ENCODE measurements at places on chromosomes 3 and 15.

GRCh38 chr3:2976796-2977195, 133.4 kb downstream of the IL5RA start:
- no peak for DNase-seq

DNA sequence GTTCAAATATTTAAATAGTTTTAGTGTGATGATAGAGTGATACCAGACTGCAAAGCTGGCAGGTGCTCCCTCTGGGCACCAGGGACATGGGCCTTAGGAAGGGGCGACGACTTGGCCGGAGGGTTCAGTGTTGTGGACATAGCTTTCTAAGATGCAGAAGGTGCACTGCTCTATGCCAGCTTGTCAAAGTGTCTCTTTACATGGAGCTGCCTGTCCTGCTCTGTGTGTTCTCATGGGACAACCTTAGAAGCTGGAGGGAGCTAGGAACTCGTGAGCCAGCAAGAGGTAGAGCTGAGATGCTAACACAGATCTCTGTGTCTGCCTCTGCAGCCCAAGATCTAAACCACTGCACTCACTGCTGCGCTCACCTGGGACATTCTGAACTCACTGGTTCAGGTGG, 77.8 kb downstream of the SENP2 start:
- DNase-seq = no peak

DNA sequence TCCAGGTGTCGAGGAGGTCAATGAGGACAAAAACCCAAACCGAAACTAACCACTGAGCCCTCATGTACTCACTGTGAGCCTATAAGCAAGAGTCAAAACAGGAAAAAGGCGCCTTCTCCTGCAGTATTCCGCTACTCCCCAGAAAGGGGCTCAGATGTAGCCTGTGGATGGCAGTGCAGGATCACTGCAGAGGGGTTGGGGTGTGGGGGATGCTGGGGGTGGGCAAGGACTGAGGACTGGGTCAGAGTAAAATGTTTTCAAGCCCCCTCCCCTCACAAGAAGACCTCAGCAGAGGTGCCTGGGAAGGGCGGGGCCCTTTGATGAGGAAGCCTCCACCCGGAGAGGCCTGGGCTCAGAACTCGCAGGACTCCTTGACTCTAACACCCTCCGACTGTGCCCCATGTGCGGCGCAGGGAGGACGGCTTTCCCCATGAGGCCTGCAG, 170.1 kb downstream of the OSBPL10 start:
- no peak for DNase-seq

GRCh38 chr15:75200765-75201615, 692 bp upstream of the C15orf39 start:
- no peak for DNase-seq

- DNase-seq = no peak
Measured at GRCh38 chr15:38115121-38115520, 137.5 kb upstream of the SPRED1 start.

- no peak for DNase-seq
Measured at GRCh38 chr15:43928152-43928551, 101.3 kb downstream of the WDR76 start.

- no peak for DNase-seq
Measured at GRCh38 chr3:34793057-34793456, 846.3 kb upstream of the ARPP21 start.

DNA sequence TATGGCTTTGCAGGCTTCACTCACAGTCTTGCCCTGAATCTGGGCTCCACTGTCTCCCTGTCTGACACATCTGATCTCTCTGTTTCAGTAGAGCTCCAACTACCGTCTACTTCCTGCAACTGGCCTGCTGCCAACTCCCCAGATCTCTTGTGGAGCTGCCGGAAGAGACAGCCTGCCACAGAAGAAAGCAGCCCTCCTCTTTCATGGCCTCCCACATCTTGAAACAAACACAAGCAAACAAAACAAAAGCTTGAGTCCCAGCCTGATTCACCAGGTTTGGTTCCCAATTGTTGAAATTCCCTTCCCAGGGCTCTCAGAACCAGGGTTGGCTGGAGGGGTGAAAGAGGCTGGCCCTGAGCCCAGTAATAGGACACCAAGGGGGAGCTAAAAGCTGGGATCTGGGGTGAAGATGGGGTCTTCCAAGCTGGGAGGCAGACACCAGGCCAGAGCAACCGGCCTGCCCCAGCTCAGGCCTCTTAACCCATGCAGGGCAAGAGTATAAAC, 55.3 kb upstream of the CA12 start:
- peak; percentile 88 for DNase-seq

DNA sequence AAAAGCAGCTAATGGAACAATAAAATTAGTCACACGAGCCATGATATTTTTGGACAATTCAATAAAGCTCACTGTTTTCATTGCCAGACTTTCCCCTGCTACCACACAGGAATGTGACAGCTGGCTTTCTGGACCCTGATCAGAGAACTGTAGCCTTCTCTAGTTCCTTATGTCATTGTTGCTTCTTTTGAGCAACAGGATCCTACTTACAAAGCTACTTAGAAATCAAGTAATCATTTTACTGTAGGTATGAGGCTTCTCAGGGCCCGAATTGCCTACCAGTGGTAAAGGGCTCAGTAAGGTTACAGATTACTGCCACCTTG, 94.3 kb upstream of the AADACL2 start:
- no peak for DNase-seq

- DNase-seq = no peak
Measured at GRCh38 chr3:64462203-64462602, 225.6 kb downstream of the ADAMTS9 start.

GRCh38 chr3:156236556-156237260, 116.3 kb downstream of the KCNAB1 start:
- DNase-seq = no peak

GRCh38 chr15:59616379-59616778, 4.8 kb downstream of the GCNT3 start:
- DNase-seq = no peak

DNA sequence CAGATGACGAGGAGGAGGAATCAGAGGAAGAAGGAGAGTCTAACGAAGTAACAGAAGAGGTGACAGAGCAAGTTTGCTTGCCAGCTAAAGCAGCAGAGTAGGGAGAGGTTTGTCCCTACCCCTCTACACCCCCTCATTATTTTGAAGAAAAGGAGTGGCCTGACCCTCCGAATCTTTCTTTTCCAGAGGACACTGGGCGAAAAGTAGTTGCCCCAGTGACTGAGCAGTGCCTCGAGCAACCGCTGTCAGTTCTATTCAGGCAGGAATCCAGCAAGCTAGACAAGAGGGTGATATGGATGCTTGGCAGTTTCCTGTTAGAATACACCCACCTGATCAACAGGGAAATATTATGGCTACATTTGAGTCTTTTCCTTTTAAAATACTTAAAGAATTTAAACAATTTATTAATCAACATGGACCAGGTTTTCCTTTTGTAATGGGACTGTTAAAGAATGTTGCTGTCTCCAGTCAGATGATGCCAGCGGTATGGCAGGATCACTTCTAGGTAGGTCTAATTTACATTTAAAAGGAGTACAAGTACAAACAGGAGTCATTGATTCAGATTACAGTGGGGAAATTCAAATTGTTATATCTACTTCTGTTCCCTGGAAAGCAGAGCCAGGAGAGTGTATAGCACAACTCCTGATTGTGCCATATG, 31.9 kb upstream of the ACVR2B start:
- DNase-seq = no peak

- DNase-seq = no peak
Measured at GRCh38 chr15:92645731-92646130, 9.8 kb downstream of the FAM174B start.

GRCh38 chr15:20646529-20647142, 105.0 kb upstream of the GOLGA6L6 start:
- DNase-seq = no peak

DNA sequence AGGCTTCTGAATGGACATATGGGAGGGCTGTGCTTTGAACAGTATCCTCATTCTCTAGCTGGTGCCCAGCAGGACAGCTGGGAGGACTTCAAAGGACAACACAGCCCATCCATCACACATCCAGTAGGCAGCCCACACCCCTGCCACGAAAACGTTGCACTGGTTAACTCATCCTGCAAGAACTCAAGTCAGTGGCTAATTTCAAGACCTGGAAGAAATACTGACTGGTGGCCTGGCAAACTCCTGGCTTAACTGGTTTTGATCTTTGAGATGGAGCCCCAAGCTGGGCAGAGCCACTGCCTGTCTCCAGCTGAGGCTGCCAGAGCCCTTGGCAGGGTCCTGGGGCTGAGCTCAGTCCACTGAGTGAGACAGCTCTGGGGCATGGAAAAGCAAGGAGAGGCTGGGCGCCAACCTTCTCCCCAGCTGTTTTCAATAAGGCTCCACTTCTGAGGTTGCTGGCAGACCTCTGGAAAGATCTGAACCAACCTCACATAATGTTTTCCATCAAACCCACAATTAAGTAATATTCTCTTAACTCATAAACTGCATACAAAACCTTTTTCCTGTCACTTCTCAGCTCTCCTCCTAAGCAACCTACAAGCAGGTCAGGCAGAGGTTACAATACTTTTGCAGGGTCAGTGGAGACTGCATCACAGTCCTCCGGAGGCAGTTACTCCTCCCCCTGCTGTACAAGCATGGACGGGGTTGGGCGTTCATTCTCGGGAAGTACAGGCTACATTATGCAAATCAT, 110.3 kb downstream of the MYLK start:
- peak; percentile 64 for DNase-seq

- no peak for DNase-seq
Measured at GRCh38 chr3:50470658-50471057, 32.8 kb downstream of the CACNA2D2 start.

DNA sequence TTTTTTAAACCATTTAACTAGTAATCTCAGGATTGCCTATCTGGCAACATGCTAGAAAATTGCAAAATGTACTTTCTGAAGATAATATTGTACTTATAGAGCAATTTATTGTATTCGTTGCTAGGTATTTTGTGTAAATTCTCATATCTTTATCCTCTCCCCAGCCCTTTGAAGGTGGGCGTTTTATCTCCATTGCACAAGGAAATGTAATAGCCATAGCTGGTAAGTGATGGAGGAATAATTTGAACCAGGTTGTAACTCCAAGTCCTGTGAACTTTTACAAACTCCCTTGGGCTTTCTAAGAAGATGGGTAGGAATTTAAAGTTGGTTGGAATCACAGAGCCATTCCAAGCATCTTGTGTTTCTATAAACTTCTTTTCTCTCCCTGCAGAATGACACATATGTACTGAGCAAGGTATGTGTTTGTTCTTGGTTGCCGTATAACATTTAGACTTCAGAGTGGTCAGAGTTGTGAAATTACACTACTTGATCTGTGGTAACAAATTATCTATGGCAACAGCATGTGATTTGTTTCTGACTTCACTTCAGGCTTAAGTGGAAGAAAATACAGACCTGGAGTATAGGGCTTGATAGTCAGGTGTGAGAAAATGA, 170.9 kb downstream of the AKAP13 start:
- DNase-seq = no peak

DNA sequence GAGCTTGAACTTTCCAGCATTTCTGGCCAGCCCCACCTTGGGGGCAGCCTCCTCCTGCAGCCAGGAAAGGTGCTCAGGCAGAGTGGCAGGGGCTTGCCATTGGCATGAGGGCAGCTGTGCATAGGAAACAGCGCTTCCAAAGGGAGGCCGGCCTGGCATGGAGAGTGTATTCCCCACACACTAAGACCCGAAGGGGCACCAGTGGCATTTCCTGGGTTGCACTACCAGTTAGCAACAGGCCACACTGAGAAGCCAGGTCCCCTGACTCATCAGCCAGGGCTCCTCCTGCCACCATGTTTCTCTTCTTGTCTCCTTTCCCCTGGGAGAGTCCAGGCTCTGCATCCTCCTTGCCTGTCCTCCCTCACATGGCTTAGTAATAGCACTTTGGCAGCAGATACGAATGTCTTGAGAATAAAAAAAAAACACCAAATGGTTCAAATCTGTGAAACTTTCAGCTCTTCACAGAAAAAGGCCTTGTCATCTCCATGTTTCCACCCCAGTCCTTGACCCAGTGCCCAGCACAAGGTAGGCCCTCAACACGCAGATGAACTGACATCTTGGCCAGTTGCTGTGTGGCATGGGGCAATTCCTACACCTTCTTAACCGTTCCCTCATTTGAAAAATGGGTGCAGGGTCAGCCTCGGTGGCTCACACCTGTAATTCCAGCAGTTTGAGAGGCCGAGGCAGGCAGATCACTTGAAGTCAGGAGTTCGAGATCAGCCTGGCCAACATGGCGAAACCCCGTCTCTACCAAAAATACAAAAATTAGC, 180.4 kb downstream of the SMAD6 start:
- no peak for DNase-seq

- no peak for DNase-seq
Measured at GRCh38 chr3:153045150-153045549, 116.9 kb upstream of the RAP2B start.

DNA sequence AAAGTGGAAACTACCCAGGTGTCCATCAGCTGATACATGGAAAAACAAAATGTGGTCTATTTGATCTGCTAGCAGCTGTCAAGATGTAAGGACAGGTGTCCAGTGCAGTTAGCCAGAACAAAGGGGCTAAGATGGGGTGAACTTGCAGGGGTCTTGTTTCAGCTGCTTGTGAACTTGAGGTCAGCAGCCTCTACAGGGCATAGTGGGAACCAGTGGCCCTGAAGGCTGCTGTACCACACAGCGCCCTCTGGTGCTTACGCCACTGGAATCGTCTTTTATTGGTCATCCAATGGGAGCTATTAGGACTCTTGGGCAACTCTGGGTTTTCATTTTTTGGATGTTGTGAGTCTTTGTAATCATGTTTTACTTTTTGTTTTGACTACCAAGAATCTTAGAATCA, 62.2 kb upstream of the CTSH start:
- peak; percentile 34 for DNase-seq

DNA sequence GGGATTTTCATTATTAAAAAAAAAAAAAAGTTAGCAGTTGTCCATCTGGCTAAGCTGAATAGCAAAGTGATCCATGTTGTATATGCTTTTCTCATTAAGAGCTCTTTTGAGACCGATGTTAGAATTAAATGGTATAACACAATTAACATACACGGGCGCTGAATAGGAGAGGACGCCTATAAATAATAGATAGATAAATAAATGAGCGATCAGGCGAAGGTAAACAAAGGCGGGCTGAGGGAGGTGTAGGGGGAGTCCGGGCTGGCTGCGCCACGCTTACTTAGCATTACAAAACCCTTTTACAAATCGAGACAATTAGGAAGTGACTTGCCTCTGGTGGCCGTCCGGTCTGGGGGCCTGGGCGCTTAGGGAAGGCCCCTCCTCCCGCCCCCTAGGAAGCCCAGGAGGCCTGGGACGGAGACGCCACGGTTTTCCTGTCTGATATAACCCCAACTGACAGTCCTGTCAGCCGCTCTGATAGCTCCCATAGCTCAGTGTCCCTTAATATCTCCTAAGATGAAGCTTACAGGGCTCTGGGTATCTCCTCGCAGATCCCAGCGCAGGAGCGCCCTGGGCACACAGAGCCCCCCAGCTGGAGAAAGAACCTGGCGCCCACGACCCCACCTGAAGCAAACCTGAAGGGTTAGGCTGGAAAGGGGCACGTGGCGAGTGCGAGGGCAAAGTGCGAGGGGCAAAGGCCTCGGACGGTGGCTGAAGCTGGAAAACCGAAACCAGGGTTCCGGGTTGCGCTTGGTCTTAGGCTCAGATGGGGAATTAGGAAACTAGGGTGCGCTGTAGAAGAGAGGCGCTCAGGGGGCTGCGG, 3.6 kb downstream of the SOX14 start:
- no peak for DNase-seq

- no peak for DNase-seq
Measured at GRCh38 chr15:46556559-46557379, 921.9 kb downstream of the SQOR start.

Data from hindlimb muscle (tissue), 1 donor.